ENCODE measurements at places on chromosomes 6 and 20. TPM values are rescaled to one million over a fixed set of nuclear protein-coding genes. Genes with fewer than 3 reads are reported as not detected.

GRCh38 chr6:113679051-113679450, 178.1 kb upstream of the MARCKS start:
- H3K36me3 ChIP-seq = no peaks in the 10 kb centered on the region
- no peak overlapping the region for H3K4me3 ChIP-seq
- H3K27ac ChIP-seq = no peak overlapping the region
- no peak for DNase-seq
- H3K4me1 ChIP-seq = no peaks in the 10 kb centered on the region

- no peaks in the 10 kb centered on the region for H3K27me3 ChIP-seq
- H3K36me3 ChIP-seq = peaks cover 39% of the 10 kb centered on the region
- no peak overlapping the region for H3K4me3 ChIP-seq
Observed at GRCh38 chr20:33677991-33678702, 3.9 kb upstream of the NECAB3 start.

DNA sequence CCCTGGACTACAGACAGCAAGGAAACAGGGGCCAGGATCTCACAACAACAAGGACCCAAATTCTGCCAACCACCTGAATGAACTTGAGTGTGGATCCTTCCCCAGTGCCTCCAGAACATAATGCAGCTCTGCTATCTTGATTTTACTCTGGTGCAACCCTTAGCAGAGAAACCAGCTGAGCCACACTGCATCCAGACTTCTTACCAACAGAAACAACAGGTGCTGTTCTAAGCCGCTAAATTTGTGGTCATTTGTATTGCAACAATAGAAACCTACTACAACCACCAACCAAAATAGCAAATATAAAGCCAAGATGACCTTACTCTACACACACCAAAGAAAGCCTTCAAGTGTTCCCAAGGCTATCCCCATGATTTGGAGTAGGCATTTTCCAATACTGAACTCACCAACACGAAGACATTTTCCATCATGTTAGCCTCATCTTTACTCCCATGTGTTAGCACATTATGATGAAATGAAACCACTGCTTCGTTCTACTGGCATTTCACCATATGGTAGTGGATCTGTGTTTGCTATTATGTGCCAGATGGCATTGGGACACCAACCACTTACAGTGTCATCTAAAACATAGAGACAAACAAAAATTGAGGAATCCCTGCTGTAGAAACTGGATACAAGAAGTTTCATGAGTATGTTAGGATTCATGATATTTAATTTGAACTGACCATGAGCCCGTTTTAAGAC, 249.8 kb upstream of the ID4 start:
- H3K27ac ChIP-seq = no peak overlapping the region
- H3K27me3 ChIP-seq = no peaks in the 10 kb centered on the region
- no peak for DNase-seq
- no peaks in the 10 kb centered on the region for H3K4me1 ChIP-seq
- H3K36me3 ChIP-seq = no peaks in the 10 kb centered on the region
- no peak overlapping the region for H3K4me3 ChIP-seq

DNA sequence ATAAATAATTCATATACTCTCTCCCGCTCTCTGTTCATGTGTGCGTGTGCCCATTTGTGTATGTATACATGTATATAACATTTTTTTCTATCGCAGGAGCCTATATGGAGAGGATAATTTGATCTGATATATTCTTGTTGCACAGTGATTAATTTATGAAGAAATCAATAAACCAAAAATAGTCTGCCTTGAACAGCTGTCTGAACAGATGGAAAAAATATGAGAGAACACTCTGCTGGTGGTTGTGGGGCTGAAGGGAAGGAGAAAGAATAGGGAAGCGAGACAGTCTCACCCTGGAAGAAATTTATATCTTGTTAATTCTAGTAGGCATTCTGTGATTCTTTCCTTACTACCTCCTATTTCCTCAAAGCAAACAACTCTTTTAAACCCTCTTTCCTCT, 96.6 kb upstream of the B3GAT2 start:
- H3K27ac ChIP-seq = no peak overlapping the region
- no peak overlapping the region for H3K4me3 ChIP-seq
- H3K4me1 ChIP-seq = no peaks in the 10 kb centered on the region

GRCh38 chr20:62822788-62823651, 6.2 kb downstream of the COL9A3 start:
- no peak overlapping the region for H3K4me3 ChIP-seq
- H3K27ac ChIP-seq = no peak overlapping the region
- no peaks in the 10 kb centered on the region for H3K4me1 ChIP-seq
- peaks cover 7% of the 10 kb centered on the region for H3K27me3 ChIP-seq

DNA sequence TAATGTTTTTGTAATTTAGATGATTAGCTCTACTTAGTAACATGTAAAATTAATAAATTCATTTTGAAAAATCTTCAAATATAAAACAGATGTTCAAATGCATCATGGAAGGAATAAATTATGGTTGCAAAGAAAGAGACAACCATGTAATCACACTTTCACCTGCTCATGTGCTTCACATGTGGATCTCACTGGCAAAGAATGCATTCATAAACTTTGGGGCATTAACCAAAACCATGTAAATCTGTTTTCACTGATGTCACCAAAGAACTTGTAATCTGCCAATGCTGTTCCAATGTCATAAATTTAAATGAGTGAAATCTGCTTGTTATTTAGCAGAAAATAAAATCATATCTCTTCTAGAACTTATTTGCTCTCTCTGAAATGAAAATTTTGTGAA, 142.7 kb downstream of the TENT5A start:
- no peak for DNase-seq
- no peaks in the 10 kb centered on the region for H3K4me1 ChIP-seq
- H3K27ac ChIP-seq = no peak overlapping the region
- H3K27me3 ChIP-seq = no peaks in the 10 kb centered on the region
- H3K4me3 ChIP-seq = no peak overlapping the region

GRCh38 chr20:62307226-62308101, 4.7 kb downstream of the ADRM1 start:
- H3K27me3 ChIP-seq = no peaks in the 10 kb centered on the region
- H3K27ac ChIP-seq = no peak overlapping the region
- H3K4me1 ChIP-seq = peaks cover 20% of the 10 kb centered on the region
- no peak for DNase-seq

- peaks cover 19% of the 10 kb centered on the region for H3K27me3 ChIP-seq
- no peak overlapping the region for H3K27ac ChIP-seq
- H3K4me1 ChIP-seq = peaks cover 14% of the 10 kb centered on the region
- H3K36me3 ChIP-seq = no peaks in the 10 kb centered on the region
- peak; percentile 87 for DNase-seq
Observed at GRCh38 chr6:7073821-7074525, 33.8 kb upstream of the RREB1 start.

GRCh38 chr6:86456821-86457220, 480.5 kb upstream of the HTR1E start:
- no peak overlapping the region for H3K27ac ChIP-seq
- no peaks in the 10 kb centered on the region for H3K36me3 ChIP-seq
- H3K4me1 ChIP-seq = no peaks in the 10 kb centered on the region
- no peak for DNase-seq
- H3K27me3 ChIP-seq = no peaks in the 10 kb centered on the region
- H3K4me3 ChIP-seq = no peak overlapping the region

DNA sequence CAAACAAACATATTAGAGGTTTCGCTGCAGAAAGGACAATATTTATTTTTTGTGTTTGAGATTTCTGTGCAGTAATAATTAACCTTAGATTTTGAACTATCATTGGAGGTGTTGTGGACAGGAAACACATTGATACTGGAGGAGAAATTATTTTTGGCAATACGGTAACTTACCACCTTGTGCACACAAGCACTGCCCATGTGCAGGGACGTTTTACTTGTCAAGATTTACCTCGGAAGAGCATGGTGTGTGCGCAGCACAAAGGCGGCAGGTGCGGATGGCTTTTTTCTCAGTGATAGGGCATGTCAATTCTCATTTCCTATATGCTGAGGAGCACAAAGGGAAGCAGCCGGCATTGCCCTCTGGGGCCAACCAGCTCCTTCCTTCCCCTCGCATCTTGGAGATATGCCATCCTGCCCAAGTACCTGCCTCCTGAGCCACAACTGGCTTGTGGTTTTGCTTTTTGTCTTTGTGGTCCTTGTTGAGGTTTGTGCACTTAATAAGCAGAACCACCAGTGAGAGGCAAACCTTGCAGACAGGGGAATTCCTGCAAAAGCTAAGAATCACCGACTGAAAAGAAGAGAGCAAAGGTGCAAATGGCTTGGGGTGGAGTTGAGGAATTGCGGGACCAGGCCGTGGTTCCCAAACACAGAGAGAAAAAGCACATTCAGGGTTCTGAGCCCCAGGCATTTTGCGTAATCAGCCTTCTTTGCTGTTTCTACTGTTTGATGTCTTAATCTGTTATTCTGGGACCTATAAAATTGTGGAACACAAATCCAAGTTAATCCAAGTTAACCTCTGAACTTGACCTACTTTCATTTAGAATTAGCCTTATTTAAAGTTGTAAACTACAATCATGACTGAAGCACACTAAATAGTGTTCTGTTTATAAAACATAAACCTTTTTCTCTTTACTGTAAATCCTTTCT, 21.9 kb downstream of the SAMD5 start:
- H3K4me1 ChIP-seq = peaks cover 12% of the 10 kb centered on the region
- H3K4me3 ChIP-seq = no peak overlapping the region
- peaks cover 27% of the 10 kb centered on the region for H3K27me3 ChIP-seq
- no peaks in the 10 kb centered on the region for H3K36me3 ChIP-seq

DNA sequence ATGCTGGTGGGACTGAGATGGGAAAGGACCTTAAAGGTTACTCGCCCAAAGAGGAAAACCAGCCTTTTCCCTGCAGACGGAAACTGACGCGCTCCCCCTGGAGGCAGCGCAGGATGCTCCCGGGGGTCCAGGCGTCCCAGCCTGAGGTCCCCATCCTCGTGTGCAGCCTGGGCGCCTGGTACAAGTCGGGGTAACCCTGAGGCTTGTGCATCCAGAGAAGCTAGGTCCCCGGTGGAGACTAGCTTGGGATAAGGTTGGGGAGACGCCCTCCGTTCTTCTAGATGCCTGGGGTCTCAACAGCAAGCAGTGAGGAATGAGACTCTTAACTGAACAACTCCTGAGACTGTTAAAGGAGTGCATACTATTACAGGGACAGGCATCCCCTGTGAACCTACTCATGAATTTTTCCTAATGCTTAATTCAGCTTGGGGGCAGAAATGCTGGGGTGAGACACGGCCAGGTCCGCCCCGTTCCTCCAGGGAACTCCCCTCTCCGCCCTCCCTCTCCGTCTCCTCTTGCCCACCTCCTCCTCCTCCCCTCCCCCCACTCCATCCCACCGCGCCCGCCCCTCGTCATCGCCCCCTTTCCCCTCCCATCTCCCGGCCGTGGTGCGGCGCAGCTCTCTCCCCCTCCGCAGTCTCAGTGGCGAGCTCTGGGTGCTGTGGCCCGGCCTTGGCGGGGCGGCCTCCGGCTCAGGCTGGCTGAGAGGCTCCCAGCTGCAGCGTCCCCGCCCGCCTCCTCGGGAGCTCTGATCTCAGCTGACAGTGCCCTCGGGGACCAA, at the start of gene PRSS35:
Gene PRSS35, plus strand, starts transcription at position 634 of the 781 bp plus-strand sequence. CDS start 10,908 bp downstream, outside the sequence.
- H3K27ac ChIP-seq = no peak within 1 kb of the TSS
- H3K36me3 ChIP-seq = no peaks in the 10 kb centered on the region
- H3K4me3 ChIP-seq = peak within 1 kb of the TSS; percentile 23
- DNase-seq = peak; percentile 17
- peaks cover 5% of the 10 kb centered on the region for H3K4me1 ChIP-seq

DNA sequence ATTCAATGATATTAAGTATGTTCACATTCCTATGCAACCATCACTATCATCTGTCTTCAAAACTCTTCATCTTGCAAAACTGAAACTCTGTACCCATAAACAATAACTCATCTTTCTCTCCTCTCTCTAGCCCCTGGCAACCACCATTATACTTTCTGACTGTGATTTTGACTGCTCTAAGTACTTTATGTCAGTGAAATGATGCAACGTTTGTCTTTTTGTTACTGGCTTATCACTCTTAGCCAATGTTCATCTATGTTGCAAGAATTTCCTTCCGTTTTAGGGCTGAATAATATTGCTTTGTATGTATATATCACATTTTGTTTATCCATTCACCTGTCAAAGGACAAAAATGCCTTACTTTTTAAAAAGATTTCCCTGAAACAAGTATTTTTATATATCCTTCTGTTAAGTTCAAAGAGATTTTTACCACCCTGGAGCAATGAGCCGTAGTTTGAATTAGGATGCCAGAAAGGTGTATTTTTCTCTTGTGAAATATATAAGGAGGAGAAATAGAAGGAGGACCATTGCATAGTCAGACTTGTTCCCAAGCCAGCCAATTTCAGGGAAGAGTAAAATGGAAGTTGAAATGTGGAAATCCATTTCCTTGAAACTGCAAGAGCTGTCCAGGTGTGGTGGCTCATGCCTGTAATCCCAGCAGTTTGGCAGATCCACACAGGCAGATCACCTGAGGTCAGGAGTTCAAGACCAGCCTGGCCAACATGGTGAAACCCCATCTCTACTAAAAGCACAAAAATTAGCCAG, 4.0 kb upstream of the CGAS start:
- H3K27me3 ChIP-seq = no peaks in the 10 kb centered on the region
- peaks cover 2% of the 10 kb centered on the region for H3K36me3 ChIP-seq
- no peak for DNase-seq
- peaks cover 28% of the 10 kb centered on the region for H3K4me1 ChIP-seq

DNA sequence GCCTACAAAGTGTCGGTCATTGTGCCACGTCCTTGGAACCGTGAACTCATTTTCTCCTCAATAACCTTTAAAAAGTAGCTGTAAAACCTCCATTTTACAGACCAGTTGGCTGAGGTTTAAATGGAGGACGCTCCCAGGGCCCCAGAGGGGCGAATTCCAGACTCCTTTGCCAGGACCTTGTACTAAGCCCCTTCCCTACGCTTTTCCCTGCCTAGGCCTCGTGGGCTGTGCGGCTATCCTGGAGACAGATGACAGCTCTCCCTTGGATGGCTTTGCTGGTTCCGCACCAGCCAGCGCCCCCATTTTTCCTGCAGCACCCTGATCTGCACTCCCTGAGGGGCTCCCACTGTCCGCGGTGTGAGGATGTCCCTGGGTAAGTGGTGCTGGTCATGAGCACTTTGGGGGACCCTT, 12.1 kb upstream of the SNHG17 start:
- no peak for DNase-seq
- H3K4me1 ChIP-seq = peaks cover 30% of the 10 kb centered on the region
- H3K27ac ChIP-seq = peak overlapping the region; percentile 52
- no peaks in the 10 kb centered on the region for H3K27me3 ChIP-seq

DNA sequence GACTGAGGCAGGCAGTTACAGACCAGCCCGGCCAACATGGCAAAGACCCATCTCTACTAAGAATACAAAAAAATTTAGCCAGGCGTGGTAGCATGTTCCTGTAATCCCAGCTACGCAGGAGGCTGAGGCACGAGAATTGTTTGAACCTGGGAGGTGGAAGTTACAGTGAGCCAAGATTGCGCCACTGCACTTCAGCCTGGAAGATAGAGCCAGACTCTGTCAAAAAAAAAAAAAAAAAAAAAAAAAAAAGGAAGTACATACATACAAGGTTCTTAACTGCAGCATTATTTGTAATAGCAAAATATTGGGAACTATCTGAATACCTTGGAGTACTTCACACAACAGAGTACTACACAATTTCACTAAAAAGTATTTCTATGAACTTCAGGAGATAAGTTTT, 183.5 kb upstream of the OLIG3 start:
- H3K27ac ChIP-seq = peak overlapping the region; percentile 50
- H3K36me3 ChIP-seq = no peaks in the 10 kb centered on the region
- H3K27me3 ChIP-seq = peaks cover 10% of the 10 kb centered on the region

SLC44A4 gene
- 0.17 TPM for total RNA-seq

PRR18 gene
- total RNA-seq = 0.17 TPM

GHRH gene
- total RNA-seq = not detected

KIF25 gene
- not detected for total RNA-seq

FOXA2 gene
- total RNA-seq = not detected

RALGAPB gene
- total RNA-seq = 25.8 TPM

SMIM29 gene
- total RNA-seq = 22.4 TPM

DPPA5 gene
- not detected for total RNA-seq

MYCT1 gene
- total RNA-seq = not detected

WFDC5 gene
- not detected for total RNA-seq

PSORS1C2 gene
- not detected for total RNA-seq
